ENCODE measurements at places on chromosomes 1 and 21.

GRCh38 chr1:109625176-109625575, 5.5 kb downstream of the AMPD2 start:
- no peak for DNase-seq

DNA sequence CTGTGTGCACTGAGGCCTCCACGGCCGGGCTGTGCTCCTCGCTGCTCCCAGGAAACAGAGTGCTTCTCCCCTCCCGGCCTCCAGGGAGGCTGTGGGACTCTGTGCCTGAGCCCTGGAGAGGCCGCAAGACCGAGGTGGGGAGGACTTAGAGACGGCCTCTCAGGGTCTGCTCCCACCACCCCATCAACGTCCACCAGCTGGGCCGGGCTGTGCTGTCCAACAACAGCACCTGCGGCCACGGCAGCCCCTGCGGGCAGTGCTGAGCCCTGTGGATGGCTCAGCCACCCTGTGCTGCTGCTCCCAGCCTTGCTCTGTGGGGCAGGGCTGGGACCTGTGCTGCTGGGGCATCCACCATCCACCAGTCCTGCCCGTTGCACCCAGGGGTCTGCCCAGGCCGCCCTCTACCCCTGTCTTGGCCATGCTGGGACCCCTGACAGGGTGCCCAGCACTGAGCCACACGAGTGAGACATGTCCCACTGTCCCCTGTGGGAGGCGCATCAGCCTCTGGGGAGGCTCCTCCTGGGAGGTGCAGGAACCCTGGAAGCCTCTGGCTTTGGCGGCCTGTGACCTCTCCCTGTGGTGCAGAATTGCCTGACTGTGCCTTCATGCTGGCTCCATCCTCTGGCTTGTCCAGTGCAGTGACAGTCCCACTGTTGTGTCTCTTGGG, 31.2 kb upstream of the LRRC3 start:
- no peak for DNase-seq

- DNase-seq: peak; percentile 45
Observed at GRCh38 chr1:160219062-160219929, 14.1 kb downstream of the PEA15 start.

- no peak for DNase-seq
Observed at GRCh38 chr21:21000591-21001175, 2.5 kb downstream of the NCAM2 start.

GRCh38 chr1:173553312-173553711, 49.6 kb downstream of the SLC9C2 start:
- DNase-seq: no peak

GRCh38 chr1:225987491-225988316, 11.4 kb downstream of the SDE2 start:
- DNase-seq: peak; percentile 56

GRCh38 chr1:98188774-98189173, 267.9 kb upstream of the DPYD start:
- DNase-seq: no peak

DNA sequence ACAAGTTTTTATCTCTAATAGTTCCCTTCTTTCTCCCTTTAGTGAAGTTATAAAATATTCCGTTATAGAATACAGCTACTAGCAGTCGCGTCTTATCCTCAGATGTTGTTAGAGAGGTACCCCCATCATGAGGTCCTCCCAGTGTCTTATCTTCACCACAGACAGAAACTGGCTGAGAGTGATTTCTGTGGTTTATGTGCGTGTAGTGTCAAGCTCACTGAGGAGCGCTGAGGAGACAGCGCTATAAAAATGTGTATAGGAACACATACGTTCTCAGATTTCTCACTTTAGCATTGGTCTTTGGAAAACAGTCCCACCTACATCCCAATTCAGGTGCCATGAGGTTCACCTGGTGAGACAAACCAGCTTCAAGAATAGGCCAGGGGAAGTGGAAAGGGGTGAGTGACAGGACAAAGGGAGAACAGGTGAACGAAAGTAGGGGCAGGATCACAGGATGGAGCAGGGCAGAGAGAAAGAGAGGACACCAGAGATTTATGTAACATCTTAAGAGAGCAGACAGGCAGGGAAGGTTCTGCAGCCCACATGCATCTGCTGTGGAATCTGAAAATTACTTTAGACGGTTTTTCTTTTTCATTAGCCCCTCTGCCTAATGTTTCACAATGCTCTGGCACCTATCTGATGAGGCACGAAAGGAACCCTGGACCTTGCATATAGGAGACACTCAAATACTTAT, 2.7 kb upstream of the PLEKHO1 start:
- no peak for DNase-seq

DNA sequence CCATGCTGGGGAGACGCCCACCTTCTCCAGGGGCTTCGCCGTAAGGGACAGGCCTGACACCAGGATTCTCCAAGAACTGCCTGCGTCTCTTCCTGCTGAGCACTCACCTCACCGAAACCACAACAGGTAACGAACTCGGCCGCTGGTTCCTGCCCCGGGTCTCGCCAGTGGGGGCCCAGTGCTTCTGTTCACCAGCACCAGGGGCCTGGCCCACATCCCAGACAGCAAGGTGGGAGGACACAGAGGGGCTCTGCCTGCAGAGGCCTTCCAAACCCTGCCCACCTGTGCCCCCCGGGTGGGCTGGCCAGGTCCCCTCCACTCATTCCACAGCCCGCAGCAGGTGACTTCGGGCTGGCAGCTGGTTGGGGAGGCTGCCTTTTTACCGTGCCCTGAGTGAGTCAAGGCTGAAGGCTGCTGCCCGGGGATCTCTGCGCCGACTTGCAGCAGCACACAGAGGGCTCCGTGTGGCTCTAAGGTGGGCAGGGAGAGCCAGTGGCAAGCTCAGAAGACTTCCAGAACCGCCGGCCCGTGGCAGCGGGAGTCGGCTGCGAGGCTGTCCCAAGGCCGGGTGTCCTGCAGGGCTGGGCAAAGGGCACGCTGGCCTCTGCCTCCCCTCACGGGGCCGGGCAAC, 14.7 kb upstream of the COL18A1 start:
- no peak for DNase-seq

Measured in RWPE1 (cell line).